CD4-positive, alpha-beta T cell treated with Interleukin-4 for 4 hours (primary cell): ENCODE measurements at places on chromosomes 2 and 18.

GRCh38 chr18:63828656-63829055 lies 53.4 kb downstream of the SERPINB7 start:
- no peak for DNase-seq

- DNase-seq, result no peak
These were observed 261.1 kb upstream of the ZEB2 start for GRCh38 chr2:144780983-144781382.

DNA sequence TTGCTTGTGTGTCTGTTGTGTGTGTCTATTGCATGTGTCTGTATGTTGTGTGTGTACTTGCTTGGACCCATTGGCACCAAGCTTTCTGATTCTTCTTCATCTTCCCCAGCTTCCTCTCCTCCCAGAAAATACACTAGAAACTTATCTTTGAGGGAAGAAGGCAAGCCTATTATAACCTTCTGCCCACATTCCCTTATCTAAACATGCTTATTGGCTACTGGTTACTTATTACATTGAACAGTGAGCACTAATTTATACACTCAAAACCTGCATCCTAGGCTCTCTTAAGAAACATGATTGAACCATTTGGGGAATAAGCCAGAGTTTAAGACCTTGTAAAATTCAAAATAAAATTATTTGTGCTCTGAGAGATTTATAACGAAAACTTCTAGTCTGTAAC lies 26.5 kb downstream of the SLC9A4 start:
- DNase-seq, result no peak

DNA sequence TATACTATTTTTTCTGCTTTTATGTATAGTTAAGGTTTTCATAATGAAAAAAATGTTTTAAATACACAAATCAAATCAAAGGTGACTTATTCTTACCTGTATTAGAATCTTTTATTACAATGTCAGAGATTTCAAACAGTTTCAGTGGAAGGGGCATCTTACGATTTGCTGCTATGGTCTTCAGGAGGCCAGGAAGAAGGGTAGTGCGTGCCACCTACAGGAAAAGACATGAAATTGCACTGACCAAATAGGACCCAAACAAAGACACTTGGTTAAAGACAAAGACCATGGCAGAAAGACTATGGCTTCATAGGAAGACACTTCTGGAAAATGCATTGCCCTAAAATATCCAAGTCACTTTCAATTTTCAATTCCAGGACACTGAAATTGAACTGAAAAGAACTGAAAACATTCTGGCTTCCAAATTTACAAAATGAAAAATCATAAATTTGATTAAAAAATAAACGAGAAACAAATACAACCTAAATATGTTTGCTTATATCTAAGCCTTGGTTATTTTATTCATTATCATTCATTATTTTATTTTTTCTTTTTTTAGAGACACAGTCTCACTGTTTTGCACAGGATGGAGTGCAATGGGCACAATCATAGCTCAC lies 42.1 kb downstream of the FARSB start:
- DNase-seq, result peak; percentile 35

DNA sequence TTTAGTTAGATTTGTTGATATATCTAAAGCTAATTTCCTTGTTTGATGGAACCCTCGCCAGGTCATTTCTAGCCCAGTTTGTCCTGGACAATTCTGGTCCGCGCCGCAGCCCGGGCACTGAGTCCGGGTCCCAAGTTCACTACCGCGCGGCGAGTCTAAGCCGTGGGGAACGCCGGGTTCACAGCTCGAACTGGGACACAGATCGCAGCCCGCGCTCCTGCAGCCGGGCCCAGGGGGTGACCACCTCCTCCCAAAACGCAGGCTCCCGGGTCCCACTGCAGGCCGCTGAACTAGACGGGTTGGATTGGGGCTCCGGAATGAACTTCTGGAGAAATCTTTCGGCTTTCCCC lies 681 bp downstream of the ACADL start:
- no peak for DNase-seq

DNA sequence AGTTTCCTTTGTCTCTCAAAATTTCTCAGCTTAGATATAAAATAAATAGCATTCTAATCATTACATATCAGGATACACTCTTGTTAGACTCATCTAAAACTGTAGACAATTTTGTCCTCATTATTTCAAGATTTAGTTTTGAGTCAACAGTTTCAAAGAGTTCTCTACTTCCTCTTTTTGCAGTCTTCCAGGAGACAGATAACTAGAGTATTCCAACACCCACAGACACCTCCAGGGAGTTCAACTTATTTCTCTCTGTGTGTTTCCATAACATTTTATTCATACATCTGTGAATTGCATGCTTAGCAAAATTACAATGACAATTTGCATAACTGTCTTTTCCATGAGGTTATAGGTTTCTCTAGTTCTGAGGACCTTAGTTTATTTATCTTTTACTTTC lies 166.6 kb upstream of the HNMT start:
- no peak for DNase-seq

GRCh38 chr2:11312770-11313471 lies 31.5 kb downstream of the ROCK2 start:
- DNase-seq, result no peak

GRCh38 chr2:199851883-199852282 lies 891 bp upstream of the FTCDNL1 start:
- DNase-seq, result no peak

GRCh38 chr2:99698896-99699295 lies 209.1 kb upstream of the REV1 start:
- DNase-seq, result no peak

- no peak for DNase-seq
These were observed 57.9 kb upstream of the EPAS1 start for GRCh38 chr2:46239175-46239846.

DNA sequence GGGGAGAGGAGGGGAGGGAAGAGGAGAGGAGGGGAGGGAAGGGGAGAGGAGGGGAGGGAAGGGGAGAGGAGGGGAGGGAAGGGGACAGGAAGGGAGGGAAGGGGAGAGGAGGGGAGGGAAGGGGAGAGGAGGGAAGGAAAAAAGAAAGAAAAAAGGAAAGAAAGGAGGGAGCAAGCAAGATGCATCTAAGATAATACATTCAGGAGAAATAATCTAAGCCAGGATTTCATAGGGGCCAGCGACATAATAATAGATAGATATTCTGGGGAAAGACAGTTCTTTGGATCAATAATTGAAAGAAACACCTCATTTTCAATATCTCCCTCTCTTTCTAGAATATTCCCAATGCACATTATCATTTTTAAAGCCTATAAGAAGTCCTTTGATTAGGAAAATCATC lies 328.9 kb upstream of the ID2 start:
- DNase-seq, result no peak

DNA sequence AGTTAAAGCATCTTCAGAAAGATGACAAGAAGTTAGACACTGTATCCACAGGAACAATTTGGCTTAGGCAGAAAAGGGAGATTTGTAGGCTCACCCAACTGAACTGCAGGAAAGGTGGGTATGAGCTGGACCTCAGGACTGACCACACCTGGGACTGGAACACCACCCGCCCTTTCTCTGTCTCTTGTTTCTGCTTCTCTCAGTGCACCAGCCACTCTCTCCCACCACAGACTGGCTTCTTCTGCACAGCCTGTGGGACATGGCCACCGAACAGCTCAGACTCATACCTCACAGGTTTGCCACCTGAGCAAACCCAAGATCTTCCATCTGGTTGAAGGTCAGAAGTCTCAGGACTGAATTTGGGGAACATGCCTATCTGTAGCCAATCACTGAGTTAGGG lies 14.2 kb upstream of the MALT1 start:
- DNase-seq, result no peak

GRCh38 chr2:207873794-207874193 lies 104.1 kb upstream of the FZD5 start:
- no peak for DNase-seq

DNA sequence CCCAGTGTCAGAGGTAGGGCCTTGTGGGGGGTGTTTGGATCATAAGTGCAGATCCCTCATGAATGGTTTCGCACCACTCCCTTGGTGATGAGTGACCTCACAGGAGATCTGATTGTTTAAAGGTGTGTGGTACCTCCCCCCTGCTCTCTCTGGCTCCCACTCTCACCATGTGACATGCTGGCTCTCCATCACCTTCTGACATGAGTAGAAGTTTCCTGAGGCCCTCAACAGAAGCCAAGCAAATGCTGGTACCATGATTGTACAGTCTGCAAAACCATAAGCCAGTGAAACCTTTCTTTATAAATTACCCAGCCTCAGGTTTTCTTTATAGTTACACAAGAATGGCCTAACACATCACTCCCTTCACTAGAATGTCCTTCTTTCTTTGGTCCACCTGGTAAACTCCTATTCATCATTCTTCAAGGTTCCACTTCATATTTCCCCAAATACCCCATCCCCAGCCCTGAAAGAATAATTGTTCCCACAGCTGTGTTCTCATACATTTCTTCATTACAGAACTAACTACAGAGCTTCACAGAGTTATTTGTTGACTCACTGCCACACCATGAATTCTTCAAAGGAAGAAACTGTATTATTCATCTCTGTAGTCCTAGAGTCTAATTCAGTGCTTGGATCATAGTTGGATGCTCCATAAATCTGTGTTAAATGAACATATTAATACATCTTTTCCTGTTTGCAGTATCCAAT lies 81.2 kb upstream of the STK17B start:
- DNase-seq, result no peak

DNA sequence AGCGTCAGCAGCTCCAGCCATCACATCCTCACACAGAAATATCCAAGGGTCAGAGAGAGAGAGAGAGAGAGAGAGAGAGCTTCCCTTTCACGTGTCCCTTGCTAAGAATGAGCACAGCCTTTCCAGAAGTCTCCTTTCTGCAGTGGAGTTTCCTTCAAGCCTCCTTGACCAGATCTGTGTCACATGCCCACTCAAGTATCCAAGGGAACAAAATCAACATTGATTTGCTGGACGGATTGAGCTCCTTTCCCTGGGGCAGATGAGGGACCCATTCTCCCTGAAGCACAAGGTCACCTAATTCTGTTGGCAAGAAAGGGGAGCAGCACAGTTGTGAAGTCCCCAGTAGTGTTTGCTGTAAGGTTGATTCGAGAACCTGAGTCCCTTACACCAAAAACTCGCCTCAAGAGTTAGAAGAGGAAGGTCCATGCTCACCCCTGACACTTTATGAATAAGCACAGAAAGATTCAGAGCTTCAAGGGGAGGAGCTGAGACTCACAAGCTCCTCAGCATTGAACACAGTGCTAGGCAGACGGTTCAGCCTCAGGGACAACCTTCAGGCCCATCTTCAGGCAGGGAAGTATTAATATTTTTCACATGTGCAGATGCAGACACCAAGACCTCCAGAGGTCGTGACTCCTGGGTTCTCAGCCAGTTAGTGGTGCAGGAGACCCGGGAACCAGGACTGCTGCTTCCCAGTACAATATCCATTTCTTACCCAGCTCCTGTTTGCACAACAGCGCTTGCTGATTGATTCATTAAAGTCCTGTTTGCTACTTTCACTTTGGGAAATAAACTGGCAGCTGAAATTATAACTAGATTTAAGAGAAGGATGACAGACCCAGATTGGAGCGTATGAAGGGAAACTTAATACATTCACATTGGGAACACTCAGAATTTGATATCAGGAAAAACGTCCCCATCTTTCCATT lies 38.2 kb upstream of the MARCO start:
- DNase-seq, result no peak

DNA sequence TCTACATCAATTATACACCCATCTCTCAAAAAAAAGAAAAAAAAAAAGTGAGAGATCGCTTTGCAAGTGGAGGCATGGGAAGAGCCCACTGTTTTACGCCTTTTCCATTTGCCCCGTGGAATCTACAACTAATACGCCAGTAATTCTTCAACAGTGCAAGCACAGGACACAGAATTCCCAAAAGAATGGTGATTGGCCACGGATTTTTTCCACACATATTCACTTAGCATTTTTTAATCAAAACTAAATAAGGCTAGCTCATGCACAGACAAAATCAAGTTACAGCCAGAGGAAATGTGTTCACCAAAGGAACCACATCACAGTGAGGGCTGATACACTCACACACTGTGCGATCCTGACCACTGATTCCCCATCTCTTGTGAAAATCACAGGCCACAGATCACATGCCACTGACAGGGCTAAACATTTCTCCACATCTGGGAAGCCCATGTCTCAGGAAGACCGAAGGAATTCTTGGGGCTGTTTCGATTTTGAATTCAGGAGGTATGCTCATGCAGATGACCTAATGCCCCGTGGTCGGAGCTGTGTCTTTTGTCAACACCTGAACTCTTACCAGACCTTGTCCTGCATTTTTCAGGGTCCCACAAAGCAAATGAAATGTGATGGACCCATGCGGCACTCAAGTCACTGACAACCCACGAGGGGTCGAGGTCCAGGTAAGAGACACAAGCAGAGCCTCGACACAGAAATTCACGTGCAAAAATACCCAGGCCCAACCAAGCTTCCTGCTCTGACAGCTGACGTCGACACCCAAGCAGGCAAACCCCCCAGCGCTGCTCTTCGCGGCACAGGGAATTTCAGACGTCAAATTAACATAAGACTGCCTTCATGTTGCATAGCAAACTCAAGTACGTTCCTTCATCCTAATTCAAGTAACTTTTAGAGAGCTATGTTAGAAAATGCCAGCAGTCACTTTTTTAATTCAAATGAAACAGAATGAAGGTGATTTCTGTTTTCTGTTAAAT lies 69.6 kb downstream of the ZNF516 start:
- DNase-seq, result no peak

DNA sequence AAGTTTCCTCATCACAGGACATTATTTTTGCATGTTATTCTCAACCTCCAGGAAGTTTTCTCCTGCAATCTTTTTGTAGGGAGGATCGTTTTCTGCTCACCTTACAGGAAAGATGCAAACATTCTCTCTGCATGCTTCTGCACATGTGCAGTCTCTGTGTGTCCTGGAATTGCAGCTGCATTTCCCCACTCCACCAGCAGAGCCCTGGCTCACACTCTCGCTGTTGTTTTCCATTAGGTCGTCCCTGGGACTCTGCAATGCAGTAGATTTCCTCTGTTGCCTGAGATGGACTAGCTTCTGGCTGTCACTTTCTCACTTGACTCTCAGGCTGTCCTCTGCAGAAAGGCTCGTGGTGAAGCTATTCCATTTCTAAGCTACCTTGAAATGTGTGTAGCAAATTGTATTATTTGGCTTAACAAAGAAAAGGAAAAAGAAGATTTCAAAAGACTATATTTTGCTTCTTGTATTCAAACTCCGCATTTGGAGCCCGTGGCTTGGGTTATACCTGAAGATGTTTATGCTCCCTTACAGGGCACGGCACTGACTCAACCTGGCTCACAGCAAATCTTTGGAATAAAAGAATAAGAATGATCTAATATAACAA lies 346.7 kb downstream of the RAD51AP2 start:
- no peak for DNase-seq

- DNase-seq, result peak; percentile 8
These were observed 37.4 kb downstream of the ZNF236 start for GRCh38 chr18:76859474-76860339.

GRCh38 chr2:99659874-99660273 lies 170.1 kb upstream of the REV1 start:
- DNase-seq, result no peak

DNA sequence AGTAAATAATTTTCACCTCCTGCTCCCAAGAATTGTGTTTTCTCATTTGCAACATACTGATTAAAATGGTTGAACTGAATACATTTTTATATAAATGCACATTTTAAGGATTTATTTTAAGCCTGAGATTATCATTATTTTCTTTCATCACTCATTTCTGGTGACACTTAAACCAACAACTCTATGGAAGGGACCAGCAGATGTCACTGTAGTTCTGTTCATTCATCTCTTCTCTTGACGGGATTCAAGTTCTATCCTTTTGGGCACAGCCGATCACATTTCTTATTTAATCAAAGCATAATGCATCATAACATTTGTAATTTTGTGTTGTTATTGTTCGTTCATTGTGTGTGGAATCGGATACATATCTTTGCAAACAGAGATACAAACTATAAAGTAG lies 417.9 kb downstream of the HRH4 start:
- no peak for DNase-seq
